Hematopoietic multipotent progenitor cell treated with erythropoietin and hydrocortisone succinate and interleukin-3 and kit ligand, for 6 days (in vitro differentiated cells): ENCODE measurements at places on chromosomes 11 and 22.
A peak's percentile ranks its signal among the peaks of the same experiment; 100 is the strongest.

- peak; percentile 95 for DNase-seq
Measured at GRCh38 chr11:68146010-68146540, 24.9 kb upstream of the CHKA start.

DNA sequence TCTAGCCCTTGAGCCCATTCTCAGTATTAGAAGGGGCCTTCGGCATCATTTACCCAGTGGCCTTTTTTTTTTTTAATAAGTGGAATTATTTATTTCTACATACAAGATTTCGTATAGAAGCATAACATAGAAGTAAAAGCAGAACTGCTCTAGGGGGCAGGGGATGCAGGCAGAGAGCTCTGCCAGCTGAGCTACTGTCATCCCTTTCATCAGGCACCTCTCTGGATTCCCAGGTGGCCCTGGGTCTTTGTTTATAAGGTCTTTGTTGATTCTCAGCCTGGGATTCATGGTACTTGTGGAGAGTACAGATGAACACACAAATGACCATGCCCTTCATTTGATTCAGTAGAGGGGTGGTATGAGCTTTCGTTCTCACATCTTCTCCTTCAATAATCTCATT lies 66.4 kb downstream of the GAB2 start:
- DNase-seq, result peak; percentile 42

DNA sequence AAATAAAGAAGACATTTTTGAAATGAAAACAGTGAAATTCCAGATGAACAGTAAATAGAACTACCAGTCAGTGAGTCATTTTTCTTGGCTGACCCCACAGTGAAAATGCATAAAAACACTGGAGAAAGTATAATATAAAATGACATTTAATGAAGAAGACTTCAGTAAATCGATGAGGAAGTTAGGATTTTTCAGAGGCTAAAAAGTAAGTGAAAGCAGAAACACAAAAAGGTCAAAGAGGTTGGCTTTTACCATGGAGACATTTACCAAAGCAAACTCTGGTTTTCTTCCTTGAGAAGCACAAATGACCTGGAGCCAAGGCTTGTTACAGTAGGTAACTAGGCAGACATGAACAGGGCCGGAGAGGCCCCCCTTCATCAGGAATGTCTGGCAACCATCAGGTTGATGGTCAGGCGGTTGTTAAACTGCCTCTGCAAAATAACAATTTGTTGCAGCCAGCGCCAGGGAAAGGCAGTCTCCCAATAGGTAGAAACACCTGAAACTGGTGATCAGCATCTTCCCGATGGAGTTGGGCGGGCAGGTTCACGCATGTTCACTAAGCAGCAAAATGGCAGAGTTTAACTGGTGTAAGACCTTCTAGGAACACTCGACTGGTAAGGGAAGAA lies 16.7 kb upstream of the TMEM123 start:
- no peak for DNase-seq

DNA sequence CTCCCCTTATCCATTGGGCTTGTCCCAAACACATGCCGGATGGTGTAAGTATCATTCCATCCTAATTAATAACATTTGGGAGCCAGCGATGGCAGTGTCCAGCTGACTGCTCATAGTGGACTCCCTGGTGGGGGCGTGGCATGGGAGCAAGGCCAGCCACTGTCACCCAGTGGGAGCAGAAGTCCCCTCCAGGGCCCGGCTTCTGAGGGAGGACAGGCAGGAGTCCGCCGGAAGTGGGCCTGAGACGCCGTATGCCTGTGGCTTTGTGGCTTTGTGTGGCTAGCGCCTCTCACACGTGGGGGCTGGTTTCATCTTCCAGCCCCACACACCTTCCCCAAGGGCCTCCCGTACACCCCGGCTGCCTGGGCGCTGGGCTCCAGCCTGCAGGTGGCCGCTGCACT lies 124.5 kb downstream of the KCNQ1 start:
- no peak for DNase-seq

DNA sequence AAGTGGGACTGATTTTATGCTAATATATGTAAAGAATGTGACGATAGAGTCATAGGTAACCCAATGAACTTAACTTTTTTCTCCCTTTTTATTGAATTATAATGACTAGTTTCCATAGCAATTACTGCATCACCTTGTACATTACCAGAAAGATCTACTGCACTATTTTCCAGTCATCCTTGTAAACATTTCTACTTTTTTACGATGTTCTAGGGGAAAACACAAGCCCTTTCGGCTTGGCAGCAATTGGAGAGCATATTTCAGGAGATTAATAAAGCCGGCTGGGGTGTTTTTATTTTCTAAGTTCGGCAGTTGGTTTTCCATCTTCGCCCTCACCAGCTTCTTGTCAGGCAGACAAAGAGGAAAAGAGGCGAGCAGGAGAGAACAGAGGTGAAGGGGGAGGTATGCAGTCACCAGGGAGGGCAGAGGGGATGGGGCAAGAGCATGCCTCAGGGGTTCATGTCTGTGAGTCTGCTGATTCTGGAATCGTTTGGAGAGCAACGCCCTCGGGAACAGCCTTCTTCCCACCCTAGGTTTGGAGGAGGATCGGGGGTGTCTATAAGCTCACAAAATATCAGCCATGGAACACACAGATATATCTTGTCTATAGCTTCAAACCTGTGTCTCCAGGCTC lies 476.4 kb downstream of the MIAT start:
- no peak for DNase-seq

GRCh38 chr11:47715082-47715669 lies at the start of gene AGBL2:
Gene AGBL2, minus strand, starts transcription at chr11:47715369. Its CDS starts 719 bp downstream, at chr11:47714650.
- peak; percentile 93 for DNase-seq

DNA sequence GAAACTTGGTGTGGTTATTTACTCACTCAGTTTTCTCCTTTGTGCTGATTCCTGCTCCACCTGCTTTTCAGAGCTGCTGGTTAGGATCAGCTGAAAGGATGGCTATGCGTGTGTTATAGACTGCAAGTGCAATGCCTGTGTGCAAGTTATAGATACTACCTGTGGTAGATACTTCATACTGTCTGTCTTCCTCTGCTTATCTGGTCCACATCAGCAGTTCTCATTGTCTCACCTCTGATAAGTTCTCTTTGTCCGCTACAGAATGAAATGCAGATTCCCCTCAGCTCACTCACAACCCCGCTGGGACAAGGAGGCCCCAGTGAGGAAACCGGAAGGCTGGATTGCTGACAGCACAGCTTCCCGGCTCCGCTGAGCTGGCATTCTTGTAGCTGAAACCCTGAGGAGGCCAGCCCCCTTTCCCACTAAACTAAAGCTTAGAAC lies 37.5 kb upstream of the LYVE1 start:
- DNase-seq, result peak; percentile 15

DNA sequence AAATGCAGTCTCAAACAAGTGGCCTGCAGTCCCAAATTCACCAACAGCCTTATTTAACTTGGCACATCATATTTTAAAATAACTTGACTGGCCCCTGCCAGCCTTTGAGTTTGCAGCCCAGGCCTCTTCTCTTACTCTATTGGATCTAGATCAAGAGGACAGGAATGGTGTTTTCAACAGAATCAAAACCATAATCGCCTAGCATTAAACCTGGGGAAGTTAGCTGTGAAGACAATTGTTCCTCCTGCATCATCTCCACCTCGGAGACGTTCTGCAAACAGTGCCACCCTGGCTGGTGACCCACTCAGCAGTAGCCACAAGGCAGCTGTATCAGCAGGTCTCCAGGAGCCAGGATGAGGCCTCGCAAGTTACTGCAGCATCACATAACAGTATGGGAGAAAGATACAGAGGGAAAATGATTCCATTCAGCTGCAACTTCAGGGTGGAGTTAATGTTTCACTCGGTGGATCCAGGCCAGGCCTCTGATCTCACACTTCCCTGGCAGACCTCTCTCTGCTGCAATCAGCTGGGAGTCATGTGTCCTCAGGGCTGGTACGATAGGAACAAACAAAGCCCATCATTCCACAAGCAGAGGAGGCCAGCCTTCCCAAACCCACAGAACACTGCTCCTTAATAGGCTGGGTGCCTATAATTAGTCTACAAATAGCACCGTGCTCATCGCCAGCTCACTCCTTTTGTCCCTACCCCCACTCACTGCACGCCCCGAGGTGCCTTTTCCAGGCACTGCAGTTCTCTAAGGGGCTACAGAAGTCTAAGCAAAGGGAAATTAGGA lies 18.6 kb upstream of the SCN2B start:
- DNase-seq, result no peak

DNA sequence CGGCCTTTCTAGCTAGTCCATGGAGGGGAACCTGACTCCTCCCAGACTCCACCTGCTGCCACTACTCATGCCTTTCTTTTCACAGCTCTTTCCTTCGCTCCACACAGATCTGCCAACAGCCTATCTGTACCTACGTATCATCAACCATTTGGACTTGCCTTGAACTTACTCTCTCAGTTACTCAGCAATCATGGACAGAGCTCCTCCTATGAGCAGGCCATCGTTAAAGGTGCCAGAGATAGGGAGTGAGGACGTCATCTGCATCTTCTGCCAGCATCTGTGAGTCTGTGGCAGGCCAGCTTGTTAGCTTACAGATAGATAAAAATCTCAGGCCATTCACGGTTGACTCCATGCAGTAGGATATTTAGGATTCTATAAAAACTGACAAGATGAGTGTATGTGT lies 162.9 kb upstream of the ZBED5 start:
- peak; percentile 14 for DNase-seq

DNA sequence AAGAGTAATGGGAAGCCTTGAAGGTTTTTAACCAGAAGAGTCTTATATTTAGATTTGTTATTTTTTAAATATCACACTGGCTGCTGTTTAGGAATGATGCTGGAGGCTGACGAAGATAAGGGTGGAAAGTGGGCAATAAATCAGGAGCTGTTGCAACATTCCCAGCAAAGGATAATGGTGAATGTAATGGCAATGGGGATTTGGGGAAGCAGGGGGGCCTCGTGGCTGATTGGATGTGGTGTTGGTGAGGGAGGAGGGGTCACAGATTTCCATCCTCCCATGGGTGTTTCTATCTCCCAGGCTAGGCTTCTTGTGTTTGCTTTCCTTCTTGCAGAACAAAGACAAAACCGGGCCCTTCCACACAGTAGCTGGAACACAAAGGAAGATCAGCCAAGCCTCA lies 80.8 kb downstream of the PIWIL4 start:
- no peak for DNase-seq

GRCh38 chr11:69674267-69674885 lies 777 bp downstream of the LTO1 start:
- peak; percentile 80 for DNase-seq

DNA sequence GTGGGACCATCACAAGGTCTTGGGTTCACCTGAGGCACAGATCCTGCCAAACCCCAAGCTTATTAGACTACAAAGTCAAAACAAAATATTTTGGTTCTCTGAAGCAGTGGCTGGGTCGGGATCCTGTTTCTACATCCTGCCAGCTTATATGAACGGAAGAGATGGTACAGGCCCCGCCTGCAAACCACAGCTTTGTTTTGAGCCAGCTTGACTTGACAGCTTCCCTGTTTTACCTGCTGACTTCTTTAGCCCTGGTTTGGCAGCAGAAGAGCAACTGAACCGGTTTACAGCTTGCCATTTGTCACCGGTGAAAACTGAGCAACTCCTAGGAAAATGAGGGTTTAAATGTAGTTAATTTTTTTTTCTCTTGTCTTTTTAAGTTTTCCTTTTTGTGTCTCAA lies 11.4 kb downstream of the PACS1 start:
- DNase-seq, result peak; percentile 86

DNA sequence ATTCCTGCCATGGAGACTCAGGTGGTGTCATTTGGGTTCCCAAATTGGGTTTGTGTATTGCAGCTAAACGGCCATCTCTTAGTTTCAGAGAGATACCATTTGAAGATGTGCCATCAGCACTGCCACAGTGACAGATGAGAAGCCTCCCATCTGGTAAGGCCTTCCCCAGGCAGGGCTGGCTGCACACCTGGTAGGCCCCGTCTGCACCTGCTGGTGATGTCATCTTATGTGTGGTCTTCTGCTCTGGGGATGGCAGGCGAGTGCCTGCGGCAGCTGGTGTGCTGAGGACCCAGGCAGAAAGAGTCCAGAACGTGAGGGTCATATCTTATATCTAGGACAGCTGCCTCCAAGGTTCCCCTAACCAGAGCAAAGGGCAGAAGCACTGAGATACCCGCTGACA lies 100.6 kb downstream of the CSNK2A3 start:
- no peak for DNase-seq

DNA sequence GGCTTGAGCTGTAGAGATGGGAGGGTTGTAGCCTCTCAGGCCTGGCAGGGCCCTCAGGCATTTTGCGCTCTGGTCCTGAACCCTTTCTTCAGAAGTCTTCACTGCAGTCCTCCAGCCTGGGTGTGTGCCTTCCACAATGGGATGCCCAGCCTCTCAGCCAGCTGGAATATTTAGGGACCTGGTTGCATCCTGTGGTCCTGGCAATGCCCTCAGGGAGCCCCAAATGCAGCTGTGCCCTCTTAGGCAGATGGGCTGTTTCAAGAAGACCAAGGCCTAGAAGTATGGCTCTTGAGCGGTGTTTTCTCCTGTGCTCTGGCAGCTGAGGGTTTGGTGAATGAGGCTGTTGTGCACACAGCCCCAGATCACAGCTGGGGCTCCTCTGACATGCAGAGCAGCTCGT lies 6.7 kb downstream of the TUB start:
- no peak for DNase-seq

GRCh38 chr11:72396041-72396440 lies 38.3 kb downstream of the CLPB start:
- no peak for DNase-seq

DNA sequence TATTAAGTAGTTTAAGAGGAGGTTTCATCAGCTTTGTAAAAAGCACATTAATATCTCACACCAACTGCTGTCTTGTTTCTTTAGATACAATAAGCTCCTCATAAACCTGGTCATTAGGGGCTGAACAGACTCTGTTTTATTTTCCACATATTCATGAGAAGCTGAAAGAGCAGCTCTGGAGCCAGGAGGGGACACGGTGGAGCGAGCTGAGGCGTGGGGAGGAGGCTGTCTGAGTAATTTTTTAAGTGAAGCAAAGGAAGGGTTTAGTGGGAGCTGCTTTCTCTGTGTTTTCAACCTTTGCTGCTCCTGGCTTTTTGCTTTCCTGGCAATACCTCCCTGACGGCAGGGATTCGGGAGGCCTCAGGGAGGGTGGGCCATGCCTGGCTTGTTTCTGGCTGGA lies 67.0 kb upstream of the EIF3D start:
- no peak for DNase-seq

GRCh38 chr22:35539487-35539886 lies 1.1 kb upstream of the RASD2 start:
- no peak for DNase-seq

DNA sequence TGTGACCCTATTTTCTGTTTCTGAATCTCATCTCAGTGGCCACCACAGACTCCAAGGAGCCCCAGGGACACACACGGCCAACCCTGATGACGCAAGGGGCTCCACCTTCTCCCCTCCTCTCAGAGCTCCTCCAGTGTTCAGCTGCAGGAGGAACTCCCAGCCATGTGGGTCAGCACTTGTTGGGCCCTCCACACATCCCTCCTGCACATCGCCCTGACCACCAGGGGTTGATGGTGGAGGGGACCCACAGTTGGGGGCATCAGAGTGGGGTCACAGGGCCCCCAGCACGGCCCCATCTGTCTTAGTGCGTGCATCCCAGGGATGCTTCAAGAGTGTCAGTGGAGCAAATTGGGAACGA lies 499.6 kb downstream of the BRD1 start:
- DNase-seq, result no peak

- DNase-seq, result no peak
Measured at GRCh38 chr11:69194396-69194795, 38.7 kb downstream of the SMIM38 start.

GRCh38 chr11:94241896-94242295 lies 62.5 kb upstream of the IZUMO1R start:
- DNase-seq, result no peak
